ENCODE measurements at places on chromosomes 13 and 19. TPM values are rescaled to one million over a fixed set of nuclear protein-coding genes. Genes with fewer than 3 reads are reported as not detected.
A peak's percentile ranks its signal among the peaks of the same experiment; 100 is the strongest.

OVOL3 gene
- not detected for total RNA-seq

RFPL4A gene
- not detected for total RNA-seq

DNA sequence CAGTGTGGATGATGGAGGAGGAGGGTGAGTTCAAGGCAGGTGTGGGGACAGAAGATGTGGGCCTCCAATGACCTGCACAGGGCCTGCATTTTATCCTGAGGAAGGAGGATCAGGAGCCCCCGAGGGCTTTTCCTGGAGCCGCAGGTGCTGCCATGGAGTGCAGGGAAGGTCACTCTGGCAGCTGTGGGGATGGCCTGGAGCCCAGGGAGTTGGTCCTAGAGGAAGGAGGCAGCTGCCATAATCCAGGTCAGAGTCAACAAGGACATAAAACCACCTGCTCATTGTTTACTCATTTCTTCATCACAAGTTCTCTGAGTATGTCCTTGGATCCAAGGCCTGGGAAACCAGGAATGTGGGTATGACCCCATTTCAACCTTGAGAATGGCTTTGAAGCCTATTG, 87.2 kb downstream of the SCGB2B2 start:
- DNase-seq: no peak

DNA sequence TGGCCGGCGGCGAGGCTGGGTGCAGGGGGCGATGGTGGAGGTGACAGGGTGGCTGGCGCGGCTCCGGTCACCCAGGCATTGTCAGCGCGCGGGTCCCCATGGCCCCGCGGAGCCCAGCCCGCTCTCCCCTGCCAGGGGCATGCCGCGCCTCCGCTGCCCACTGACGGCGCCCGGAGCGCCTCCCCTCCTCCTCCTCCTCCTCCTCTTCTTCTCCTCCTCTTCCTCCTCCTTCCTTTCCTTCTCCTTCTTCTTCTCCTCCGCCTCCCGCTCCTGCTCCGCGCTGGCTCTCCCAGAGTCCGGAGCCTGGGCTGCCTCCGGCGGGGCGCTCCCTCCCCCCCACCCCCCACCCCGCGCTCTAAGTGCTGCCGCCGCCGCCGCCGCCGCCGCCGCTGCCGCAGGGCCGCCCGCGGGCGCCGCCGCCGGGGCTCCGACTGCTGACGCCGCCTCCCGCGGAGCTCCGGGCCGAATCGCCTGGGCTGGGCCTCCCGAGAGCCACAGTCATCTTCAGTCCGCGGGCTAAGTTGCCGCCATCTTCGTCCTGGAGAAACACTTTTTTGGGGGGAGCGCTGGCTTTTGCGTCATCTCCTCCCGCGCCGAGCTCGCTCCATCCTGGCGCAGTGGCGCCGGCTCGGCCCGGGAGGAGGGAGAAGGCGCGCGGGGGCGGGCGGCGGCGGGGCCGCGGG, 348.3 kb downstream of the LIG4 start:
- peak; percentile 77 for DNase-seq

SERPINE3 gene
- total RNA-seq: not detected

CLDND2 gene
- total RNA-seq: not detected

- DNase-seq: no peak
Observed at GRCh38 chr13:48641404-48641803, 12.3 kb upstream of the CYSLTR2 start.

DNA sequence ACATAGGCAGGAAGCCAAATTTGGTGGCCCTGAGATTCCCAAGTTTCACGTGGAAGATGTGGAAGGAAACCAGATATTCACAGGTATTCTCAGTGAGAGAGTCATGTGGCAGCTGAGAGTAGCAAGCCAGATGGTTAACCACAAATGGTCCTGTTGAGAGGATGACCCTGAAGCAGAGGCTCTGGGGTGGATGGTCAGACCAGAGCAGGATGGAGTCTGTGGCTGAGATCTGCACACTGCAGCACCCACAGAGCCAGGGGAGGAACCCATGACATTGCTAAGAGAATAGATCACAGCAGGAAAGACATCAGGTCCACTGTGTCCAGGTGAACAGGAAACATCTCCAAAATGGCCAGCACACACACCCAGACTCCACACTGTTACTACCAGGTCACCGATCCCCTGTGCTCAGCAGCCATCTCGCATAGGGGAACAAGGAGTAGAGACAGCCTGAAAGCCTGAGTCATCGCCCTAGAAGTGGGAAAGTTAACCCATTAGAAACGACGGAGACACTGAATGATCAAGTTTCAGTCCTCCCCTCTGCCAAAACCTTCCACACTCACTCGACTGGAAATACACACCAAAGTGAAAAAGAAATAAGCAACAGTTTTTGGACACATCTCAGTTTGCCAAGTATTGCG, 160.0 kb downstream of the RBM26 start:
- no peak for DNase-seq

Measured in chondrocyte (in vitro differentiated cells).